H1 (cell line): ENCODE measurements at places on chromosomes 7 and 10. TPM values are rescaled to one million over a fixed set of nuclear protein-coding genes. Genes with fewer than 3 reads are reported as not detected.

CADPS2 gene
- 4.4 and 8.9 TPM in 2 replicates for polyA plus RNA-seq

NPY gene
- 1.2 and 1.7 TPM in 2 replicates for polyA plus RNA-seq

FAM149B1 gene
- 20.3 and 21.9 TPM in 2 replicates for polyA plus RNA-seq

NUDT13 gene
- polyA plus RNA-seq, result 0.83 and 1.9 TPM in 2 replicates
